ENCODE measurements at places on chromosomes 16 and 17. TPM values are rescaled to one million over a fixed set of nuclear protein-coding genes. Genes with fewer than 3 reads are reported as not detected.
A peak's percentile ranks its signal among the peaks of the same experiment; 100 is the strongest.

- no peak for DNase-seq
These were observed 301 bp upstream of the ULK2 start for GRCh38 chr17:19868079-19868395.

DNA sequence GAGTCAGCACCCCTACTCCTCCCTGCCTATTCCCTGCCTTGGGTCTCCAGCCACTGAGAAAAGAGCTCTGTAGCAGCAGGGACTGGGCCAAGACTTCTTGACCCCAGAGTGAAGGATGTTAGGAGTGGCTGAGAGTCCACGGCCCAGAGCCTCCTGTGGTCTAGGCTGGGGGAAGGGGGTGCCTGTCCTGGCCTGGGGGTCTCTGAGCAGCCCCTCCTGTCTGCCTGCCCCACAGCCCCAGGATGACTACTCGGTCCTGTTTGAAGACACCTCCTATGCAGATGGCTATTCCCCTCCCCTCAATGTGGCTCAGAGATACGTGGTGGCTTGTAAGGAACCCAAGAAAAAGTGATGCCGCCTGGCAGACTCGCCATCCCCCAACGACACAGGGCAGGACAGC is 5.5 kb downstream of the SULT1A2 start:
- DNase-seq: no peak

Gene ZNF385C
- 0.06 TPM for polyA plus RNA-seq

DNA sequence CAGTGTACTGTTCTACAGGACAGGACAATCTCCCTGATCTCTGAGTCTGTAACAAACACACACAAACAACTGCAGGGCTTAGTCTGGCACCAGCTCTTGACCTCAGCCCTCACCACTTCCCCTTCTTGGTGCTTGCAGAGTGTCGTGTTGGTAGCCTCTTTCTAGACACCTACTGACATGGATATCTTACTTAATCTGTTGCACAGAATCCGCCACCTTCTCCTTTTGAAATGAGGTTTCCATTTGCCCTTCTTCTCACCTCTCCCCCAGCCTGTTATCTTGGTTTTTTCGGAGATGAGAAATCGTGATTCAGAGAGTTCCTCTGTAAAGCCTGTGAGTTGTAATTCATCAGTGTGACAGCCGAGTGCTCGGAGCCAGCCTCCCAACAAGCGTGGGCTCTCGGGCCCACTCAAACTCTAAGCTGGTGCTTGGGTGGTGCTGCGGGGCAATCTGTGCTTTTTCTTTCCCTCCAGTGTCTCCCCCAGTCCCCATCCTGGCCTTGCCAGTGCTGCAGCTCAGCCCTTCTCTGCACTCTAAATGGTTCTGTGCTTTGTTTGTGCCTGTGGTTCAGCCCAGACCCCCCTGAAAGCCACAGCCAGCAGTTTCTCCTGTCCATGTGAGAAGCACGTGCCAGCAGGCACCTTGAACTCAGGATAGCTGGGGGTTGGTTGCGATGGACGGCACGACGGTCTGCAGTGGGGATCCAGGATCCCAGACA is 28.1 kb downstream of the KIAA0513 start:
- DNase-seq: peak; percentile 35

- no peak for DNase-seq
These were observed 1.1 kb downstream of the KSR1 start for GRCh38 chr17:27457360-27457715.

Gene MYH1
- not detected for polyA plus RNA-seq
